HEK293T (cell line): ENCODE measurements at places on chromosomes 7 and 10.
A peak's percentile ranks its signal among the peaks of the same experiment; 100 is the strongest.

DNA sequence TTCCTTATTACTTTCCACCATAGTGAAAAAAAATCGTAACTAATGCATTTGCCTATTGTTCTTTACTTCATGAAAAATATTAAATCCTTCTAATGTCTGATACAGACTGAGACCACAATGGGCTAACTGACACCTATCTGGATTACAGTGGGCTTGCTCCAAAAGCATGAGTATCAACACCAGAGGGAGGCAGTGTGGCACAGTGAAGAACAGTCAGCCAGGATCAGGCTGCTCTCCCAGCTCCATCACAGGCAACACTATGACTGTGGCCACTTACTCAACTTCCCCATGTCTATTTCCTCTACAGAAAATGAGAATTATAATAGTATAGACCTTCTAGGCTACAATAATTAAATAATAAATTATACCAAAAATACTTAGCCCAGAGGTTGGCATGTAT, 97.2 kb downstream of the SLC25A13 start:
- DNase-seq, result peak; percentile 30

- DNase-seq, result no peak
Measured at GRCh38 chr10:59387951-59388670, 25.8 kb upstream of the FAM13C start.

GRCh38 chr7:42674541-42674940, 237.3 kb downstream of the C7orf25 start:
- DNase-seq, result no peak

DNA sequence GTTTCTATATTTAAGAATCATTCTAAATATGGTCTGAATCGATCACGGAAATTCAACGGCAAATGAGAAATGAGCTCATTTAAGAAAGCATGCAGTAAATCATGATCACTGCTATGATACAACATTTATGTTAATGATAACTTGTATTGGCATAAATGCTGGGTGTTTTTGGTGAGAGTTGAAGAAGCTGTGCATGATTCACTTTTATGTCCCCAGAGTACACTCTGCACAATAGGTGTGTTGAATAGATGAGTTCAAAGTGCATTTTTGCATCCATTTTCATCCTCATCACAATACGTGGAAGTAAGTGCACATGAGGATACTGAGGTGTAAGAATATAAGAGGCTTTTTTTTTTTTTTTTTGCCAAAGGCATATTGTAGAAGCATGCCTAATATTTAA, 169.3 kb downstream of the PPP1R17 start:
- no peak for DNase-seq

- no peak for DNase-seq
Measured at GRCh38 chr10:118564652-118565051, 30.8 kb downstream of the PRLHR start.

- DNase-seq, result no peak
Measured at GRCh38 chr10:34719746-34720145, 95.3 kb downstream of the PARD3 start.

GRCh38 chr7:37162106-37162505, 286.6 kb downstream of the ELMO1 start:
- no peak for DNase-seq

GRCh38 chr7:127665922-127666321, 13.9 kb downstream of the SND1 start:
- DNase-seq, result no peak

DNA sequence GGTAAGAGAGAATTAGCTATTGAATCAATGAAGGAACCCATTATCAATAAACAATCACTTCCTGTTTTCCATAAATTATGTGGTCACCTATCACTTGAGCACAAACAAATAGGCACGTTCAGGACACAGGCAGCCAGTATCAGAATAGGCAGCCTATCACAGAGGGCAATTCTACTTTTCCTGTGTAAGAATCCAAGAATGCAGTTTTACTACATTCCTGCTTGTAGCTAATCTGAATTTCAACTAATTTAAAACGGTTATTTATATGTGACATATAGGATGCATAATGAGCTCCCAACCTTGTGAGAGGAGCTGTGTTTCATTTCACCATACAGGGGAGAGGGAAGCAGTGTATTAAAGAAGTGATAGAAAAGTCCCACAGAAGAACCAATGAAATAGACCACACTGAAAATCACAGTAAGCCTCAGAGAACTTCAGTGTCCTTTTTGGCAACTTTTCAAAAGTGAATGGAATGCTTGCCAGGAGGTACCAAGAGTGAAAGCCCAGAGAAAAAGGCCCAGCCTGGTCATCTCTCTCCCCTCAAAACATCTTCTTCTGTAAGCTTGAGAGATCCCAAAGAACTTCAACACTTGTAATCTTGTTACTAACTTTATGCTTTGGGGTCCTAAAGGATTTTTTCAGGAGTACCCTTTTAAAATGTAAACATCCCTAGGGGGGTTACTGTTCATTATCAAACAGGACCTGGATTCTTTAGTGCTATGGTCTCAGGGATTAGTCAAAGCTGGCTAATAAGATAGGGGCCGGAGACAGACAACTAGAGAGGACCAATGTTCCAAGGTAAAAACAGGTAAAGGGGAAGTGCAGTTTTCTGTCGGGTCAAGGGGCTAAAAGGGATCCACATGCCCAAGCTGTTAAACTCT, 1.3 kb downstream of the IMMP2L start:
- no peak for DNase-seq

DNA sequence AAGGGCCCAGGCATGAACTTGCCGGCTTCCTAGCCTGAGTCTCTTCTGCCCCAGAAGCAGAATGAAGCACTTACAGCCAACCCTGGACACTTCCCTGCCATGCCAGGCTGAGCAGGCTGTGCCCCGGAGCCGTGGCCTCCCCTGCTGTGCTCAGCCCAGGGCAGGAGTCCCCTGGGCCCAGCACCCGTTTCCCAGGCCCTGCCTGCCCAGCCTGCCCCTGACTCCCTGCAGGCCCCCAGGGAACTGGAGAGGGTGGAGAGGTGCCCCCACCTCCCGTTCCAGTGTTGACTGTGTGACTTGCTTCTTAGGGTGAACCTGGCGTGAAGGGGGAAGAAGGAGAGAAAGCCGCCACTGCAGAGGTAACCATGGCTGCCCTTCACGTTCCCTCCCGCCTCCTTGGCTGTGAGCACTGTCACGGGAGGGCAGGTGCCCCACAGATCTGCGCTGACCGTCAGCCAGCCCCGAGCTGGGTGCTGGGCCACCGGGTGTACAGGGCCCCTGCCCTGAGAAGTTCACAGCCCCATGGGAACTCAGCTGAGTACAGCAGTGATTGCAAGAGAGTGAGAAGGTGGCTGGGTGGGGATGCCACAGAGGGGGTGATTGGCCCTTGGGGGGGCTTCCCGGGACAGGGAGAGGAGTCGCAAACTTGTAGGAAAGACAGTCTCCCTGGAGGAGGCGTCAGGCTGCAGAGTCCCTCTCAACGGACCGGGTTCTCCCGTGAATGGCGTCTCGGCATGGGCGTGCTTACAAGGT, 75.9 kb downstream of the MYL10 start:
- no peak for DNase-seq

DNA sequence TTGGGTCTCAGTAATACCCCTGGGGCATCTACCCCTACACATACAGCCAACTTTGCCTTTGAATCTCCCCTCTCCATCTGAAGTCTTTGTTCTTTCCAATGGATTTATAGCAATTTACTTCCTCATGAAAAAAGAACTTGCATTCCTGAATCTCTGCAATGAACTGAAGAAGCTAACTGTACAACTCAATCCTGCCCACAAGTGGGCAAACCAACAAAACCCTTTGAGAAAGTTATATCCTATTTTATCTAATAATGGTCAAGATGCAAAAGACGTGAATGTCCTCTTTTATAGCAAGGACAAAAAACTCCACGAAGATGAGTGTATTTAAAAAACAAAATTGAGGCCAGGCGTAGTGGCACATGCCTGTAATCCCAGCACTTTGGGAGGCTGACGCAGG, 991.3 kb downstream of the LRMDA start:
- DNase-seq, result no peak

- no peak for DNase-seq
Measured at GRCh38 chr10:104303594-104304355, 34.5 kb downstream of the ITPRIP start.
